ENCODE measurements at places on chromosomes 5 and 9.

GRCh38 chr5:146447734-146448380 is 724 bp downstream of the TCERG1 start:
- peak; percentile 12 for DNase-seq

GRCh38 chr9:124322618-124323432 is 65.1 kb downstream of the NEK6 start:
- DNase-seq: no peak

GRCh38 chr5:173775261-173776197 is 112.6 kb upstream of the CPEB4 start:
- no peak for DNase-seq

- no peak for DNase-seq
Measured at GRCh38 chr9:93243112-93243511, 59.2 kb downstream of the WNK2 start.

- no peak for DNase-seq
Measured at GRCh38 chr9:124260769-124261603, 3.2 kb downstream of the NEK6 start.

GRCh38 chr5:112371067-112371466 is 48.0 kb downstream of the EPB41L4A start:
- no peak for DNase-seq
